NCI-H2171 (cell line): ENCODE measurements at places on chromosomes 13 and 19.
A peak's percentile ranks its signal among the peaks of the same experiment; 100 is the strongest.

DNA sequence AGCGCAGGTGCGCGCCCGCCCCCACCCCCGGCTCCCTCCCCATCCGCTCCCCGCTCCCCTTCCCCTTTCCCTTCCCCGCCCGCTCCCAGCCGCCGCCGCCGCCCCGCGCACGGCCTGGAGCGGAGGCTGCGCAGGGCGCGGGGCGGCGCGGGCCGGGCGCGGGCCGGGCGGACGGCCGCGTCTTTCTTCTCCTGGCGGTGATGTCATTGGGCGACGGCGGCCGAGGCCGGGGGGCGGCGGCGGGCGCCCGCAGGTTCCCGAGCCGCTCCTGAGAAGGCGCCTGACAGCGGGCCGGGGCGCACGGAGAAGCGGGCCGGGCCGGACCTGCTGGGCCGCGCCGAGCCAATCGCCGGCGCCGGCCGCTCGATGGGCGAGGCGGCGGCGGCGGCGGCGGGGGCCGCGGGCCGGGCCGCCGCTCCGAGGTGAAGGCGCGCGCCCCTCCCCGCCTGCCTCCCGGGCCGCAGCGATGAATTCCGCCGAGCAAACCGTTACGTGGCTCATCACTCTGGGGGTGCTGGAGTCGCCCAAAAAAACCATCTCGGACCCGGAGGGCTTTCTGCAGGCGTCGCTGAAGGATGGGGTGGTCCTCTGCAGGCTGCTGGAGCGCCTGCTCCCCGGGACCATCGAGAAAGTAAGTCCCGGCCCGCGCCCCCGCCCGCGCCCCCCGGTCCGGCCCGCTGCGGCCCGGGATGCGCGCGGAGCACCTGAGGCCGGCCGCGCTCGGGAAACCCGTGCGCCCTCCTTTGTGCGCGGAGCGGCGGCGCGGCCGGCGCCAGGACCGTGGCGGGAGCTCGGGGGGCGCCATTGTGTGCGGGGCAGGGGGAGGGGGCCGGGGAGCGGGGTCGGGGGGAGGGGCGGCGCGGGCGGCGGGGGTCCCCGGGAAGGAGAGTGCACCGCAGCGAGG lies at the start of gene ARHGEF7:
Gene ARHGEF7 (plus strand): TSS at position 250 of the 904 bp plus-strand sequence. CDS start 217 bp downstream, at position 467.
- DNase-seq = peak; percentile 24

GRCh38 chr19:56155124-56155687 lies 14.1 kb downstream of the ZNF444 start:
- no peak for DNase-seq

- no peak for DNase-seq
These were observed 40.8 kb downstream of the ZSWIM4 start for GRCh38 chr19:13835791-13836723.

DNA sequence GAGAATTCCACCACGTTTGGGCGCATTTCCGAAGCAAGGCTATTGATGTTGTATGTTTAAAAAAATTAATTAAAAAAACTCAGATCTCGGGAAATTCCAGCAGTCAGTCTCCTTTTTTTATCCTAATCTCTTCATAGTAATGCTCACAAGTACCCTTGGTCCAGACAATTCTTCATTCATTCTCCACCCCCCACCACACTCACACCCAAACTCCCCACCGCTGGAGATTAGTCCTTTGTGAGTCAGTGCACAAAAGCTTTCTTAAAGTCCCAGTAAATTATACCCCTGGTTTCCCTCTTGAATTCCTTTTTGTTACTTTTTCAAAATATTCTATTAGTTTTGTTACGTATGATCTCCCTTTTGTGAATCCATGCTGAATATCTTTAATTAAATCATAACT lies 274.6 kb downstream of the ZNF536 start:
- DNase-seq = no peak

DNA sequence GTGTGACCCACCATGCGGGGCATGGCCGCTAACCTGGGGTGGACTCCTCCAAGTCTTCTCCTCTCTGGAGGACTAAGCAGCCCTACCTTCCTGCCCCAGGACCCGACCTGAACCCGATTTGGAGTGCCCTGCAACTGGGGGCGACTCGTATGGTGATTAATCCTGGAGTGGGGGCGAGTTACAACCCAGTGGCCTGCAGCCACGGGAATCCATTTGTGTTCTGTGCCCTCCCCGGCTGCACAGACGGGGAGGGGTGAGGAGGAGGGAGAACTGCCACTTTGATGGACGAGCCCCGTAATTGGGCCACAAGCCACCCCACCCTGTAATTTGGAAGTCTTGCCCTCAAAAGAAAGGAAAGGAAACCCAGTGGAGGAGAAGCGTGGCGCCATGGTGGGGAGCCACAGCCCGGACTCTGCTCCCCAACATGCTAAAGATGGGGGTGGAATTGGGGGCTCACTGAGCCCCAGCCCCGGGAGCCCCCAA lies 18.0 kb downstream of the PRR36 start:
- DNase-seq = no peak

- no peak for DNase-seq
These were observed 60.5 kb downstream of the ZMYM2 start for GRCh38 chr13:20019043-20019442.

DNA sequence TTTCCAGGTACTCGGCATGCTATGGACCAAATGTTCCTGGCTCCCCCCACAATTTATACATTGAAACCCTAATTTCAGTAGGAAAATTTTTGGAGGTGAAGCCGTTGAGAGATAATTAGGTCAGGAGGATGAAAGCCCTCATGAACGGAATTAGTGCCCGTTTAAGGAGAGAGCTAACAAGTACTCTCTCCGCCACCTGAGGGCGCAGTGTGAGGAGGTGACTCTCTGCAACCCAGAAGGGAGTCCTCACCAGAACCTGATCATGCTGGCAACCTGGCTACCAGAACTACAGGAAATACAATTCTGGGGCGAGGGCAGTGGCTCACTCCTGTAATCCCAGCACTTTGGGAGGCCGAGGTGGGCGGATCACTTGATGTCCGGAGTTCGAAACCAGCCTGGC lies 397.8 kb downstream of the SLITRK5 start:
- DNase-seq = no peak

DNA sequence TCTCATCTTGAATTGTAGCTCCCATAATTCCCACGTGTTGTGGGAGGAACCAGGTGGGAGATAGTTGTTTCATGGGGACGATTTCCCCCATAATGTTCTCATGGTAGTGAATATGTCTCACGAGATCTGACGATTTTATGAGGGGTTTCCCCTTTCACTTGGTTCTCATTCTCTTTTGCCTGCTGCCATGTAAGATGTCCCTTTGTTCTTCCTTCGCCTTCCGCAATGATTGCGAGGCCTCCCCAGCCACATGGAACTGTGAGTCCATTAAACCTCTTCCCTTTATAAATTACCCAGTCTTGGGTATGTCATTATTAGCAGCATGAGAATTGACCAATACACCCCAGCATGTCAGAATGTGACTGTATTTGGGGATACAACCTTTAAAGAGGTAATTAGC lies 3.9 kb upstream of the FPR1 start:
- no peak for DNase-seq

DNA sequence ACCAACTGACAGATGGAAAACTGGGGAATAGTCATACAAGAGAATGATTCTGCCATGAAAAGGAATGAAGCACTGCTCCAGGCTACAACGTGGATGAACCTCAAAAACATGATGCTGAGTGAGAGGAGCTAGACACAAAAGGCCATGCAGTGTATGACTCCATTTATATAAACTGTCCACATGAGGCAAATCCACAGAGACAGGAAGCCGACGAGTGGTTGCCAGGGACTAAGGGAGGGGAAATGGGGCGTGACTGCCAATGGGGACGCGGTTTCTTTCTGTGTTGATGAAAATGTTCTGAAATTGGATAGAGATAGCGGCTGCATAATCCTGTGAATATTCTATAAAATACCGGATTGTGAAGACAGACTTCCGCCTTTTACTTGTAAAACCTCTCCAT lies 10.2 kb downstream of the SMIM7 start:
- no peak for DNase-seq

- DNase-seq = no peak
These were observed 3.3 kb downstream of the UPF3A start for GRCh38 chr13:114284680-114285079.

GRCh38 chr13:85896516-85897450 lies 97.6 kb upstream of the SLITRK6 start:
- DNase-seq = no peak

DNA sequence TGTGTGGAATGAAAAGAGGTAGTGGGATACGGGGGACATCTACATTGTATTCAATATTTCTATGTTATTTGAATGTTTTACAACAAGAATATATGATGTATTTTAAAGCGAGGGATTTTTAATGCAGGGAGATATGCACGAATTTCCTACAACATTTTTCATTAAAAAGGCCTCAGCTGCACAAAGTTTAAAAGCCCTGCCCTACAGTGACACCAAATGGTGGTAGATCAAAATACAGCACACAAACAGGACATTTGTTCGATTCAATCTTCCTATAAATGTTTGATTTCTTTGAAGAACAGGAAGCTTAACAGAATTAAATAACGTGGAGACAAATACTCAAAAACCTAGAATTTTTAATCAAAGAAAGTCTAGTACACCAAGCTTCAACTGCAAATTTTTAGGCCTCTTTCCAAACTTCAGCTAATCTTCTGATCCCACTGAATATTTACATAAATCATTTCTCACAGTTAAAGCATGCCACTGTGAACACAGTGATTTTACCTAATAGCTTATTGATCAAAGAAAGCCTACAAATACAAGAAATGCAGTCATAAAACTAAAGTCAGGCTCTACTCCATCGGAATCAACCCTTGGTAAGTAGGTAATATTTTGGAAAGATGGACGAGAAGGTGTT lies 257.2 kb downstream of the DIAPH3 start:
- peak; percentile 26 for DNase-seq

GRCh38 chr13:23673354-23673753 lies 103.1 kb downstream of the TNFRSF19 start:
- DNase-seq = no peak

- no peak for DNase-seq
These were observed 61.7 kb downstream of the SPRYD7 start for GRCh38 chr13:49874430-49874829.

GRCh38 chr13:28467034-28467433 lies 27.9 kb downstream of the FLT1 start:
- no peak for DNase-seq

GRCh38 chr19:14385492-14385891 lies 4.2 kb downstream of the ADGRE5 start:
- DNase-seq = no peak

GRCh38 chr13:79480954-79481684 lies at the start of gene NDFIP2:
NDFIP2 (plus strand) TSS chr13:79481155; CDS start chr13:79481204, 49 bp downstream.
- DNase-seq = peak; percentile 92

- peak; percentile 24 for DNase-seq
These were observed 404.2 kb downstream of the COG6 start for GRCh38 chr13:40059540-40060232.

GRCh38 chr19:55492362-55492944 lies 4.2 kb downstream of the SSC5D start:
- no peak for DNase-seq

- DNase-seq = no peak
These were observed 106.2 kb downstream of the SHISA2 start for GRCh38 chr13:25945596-25945995.

DNA sequence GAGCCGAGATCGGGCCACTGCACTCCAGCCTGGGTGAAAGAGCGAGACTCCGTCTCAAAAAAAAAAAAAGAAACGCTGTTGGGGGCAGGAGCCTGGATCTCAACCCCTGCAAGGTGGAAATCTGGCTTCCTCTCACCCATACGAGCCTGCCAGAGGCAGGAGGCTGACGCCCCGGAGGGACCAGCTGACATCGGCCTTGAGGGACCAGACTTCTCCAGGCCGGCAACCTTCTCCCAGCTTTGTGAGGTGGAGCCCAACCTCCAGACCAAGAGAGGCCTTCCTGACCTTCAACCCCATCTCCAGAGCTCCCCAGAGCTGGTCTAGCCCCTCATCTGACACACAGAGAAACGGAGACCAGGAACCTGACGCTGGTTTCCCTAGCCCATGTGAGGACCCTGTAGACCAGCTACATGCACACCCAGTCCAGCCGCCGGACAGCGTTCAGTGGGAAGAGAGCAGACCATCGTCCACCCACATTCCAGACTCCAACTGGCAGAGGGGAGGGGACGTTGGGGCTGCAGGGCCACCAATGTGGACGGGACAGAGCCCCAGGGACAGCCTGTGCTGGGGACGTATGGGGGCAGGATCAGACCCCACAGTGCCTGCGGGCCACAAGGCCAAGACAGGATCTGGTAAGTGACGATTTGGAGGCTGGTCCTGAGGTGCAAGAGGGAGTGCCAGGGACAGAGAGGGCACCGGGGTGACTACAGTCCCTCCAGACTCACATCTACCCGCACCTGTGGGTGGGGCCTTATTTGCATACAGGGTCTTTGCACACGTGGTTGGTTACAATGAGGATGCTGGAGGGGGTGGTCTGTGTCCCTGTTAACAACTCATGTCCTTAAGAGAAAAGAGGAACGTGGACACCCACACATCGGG lies 11.4 kb downstream of the SBNO2 start:
- no peak for DNase-seq

DNA sequence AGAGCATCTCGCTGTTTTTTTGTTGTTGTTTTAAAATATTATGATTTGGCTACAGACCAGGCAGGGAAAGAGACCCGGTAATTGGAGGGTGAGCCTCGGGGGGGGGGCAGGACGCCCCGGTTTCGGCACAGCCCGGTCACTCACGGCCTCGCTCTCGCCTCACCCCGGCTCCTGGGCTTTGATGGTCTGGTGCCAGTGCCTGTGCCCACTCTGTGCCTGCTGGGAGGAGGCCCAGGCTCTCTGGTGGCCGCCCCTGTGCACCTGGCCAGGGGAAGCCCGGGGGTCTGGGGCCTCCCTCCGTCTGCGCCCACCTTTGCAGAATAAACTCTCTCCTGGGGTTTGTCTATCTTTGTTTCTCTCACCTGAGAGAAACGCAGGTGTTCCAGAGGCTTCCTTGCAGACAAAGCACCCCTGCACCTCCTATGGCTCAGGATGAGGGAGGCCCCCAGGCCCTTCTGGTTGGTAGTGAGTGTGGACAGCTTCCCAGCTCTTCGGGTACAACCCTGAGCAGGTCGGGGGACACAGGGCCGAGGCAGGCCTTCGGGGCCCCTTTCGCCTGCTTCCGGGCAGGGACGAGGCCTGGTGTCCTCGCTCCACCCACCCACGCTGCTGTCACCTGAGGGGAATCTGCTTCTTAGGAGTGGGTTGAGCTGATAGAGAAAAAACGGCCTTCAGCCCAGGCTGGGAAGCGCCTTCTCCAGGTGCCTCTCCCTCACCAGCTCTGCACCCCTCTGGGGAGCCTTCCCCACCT lies 183.3 kb downstream of the KDM4B start:
- no peak for DNase-seq

DNA sequence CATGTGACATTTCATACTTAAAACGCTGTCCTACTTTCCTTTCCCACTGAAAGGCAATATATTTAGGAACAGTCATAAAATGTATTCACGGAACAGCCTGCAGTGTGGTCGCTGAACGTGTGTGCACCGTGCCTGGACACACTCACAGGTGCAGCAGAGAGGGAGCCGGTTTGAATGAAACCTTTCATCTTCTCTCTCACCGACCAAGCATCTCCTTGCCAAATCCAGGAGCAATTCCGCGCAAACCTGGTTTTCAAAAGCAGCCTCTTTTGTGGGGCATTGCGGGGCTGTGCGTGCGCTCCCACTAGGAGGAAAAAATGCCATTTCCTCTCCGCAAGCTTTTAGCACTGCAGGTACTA lies 1.0 kb downstream of the DCLK1 start:
- no peak for DNase-seq
